ENCODE measurements at places on chromosomes 11 and 22. TPM values are rescaled to one million over a fixed set of nuclear protein-coding genes. Genes with fewer than 3 reads are reported as not detected.

DNA sequence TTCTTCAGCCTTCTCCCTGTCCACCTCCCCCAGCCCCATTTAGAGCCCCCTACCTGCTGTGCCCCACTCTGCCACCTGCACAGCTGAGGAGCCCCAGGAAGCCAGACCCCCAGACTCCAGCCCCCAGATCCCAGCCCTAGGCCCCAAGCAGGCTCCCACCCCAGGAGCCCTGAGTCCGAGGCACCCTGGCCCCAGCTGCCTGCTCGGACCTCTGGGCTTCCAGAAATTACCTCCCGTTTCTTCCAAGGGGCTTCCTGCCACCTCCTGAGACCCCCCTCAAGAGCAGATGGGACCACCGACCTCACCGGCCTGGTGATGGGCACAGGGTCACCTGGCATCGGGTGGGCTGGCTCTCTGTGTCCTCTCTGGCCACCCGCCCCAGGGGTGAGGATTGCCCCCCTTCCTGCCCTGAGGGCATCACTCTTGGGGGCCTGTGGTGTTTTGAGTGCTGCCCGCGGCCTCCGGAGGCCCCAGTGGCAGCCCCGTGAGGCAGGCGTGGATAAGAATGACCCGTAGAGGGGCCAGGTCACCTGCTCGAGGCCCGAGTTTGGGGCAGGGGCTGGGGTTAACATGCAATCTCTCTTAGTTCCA lies 18.3 kb upstream of the TALDO1 start:
- DNase-seq: no peak

DNA sequence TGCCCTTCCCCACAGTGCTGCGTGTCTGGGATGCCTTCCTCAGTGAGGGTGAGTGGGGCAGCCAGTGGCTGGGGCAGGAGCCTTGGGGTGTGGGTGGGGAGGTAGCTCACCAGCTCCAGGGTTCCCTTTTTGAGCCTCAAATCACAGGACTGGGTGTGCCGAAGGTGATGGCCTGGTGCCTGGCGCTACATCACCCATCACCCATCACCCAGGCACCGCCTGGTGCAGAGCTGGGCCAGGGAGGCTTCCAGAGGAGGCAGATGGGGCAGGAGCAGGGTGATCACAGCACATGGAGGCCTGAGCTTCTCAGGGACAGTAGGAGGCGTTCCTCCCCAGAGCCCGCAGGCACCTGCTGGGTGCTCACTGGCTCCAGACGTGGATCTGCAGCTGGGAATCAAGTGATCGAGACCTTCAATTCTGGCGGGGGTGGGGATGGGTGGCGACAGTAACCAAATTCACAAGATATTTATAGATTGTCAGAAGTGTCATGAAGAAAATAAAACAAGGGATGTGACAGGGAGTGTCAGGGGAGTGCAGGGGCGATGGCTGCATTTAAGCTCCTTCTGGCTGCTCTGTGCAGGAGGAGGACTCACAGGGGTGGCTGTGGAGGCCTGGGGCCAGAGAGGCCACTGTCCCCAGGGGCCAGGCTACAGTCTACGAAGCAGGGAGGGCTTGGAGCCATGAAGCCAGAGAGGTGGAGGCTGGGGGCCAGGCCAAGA lies 3.2 kb downstream of the TBC1D10C start:
- DNase-seq: no peak

DNA sequence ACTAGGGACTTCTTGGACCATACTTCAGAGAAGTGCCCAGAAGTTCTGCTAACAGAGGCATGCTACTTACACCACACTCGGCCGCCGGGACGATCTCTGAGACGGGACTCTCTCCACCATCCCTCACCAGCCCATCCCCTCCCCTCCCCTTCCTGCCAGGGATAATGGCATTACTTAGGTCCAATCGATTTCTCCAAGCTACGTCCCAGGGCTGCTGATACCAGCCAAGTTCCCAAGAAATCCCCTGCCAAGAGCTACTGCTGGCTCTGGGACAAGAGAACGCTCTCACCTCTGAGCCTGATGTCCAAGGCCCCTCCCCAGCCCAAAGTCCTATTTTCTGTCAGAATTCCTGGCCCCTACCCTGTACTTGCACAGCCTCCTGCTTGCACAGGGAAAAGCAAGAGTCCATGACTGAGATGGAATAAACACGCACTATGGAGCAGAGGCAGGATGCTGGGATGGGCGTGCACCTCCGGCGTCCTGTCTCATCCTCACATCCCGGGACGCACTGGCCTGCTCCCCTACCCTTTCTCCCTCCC lies 42.7 kb downstream of the GDPD5 start:
- no peak for DNase-seq

GRCh38 chr11:68004551-68005335 lies 846 bp upstream of the UNC93B1 start:
- no peak for DNase-seq

GRCh38 chr11:30489511-30489910 lies 96.6 kb downstream of the MPPED2 start:
- DNase-seq: no peak

- DNase-seq: no peak
These were observed 18.0 kb upstream of the BID start for GRCh38 chr22:17792299-17792698.

- no peak for DNase-seq
These were observed 68.1 kb downstream of the ALX4 start for GRCh38 chr11:44241851-44242250.

GRCh38 chr11:25961539-25961938 lies 370.4 kb upstream of the ANO3 start:
- no peak for DNase-seq

DNA sequence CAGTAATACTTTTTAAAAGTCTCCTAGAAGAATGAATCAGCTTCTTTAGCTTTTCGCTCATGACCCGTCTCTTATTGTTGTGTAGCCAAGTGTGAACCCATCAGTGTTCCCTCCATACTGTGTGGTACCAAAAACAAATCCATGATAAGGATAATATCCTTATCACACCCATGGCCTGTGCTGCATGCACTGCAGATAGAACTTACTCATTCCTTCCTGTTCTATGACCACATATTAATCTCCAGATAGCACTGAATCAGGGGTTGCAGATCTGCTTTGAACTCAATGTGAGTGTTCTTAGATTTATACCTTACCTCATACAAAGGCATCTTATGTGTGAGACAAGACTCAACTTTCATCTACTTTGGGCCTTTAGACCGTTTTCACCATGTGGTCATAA lies 373.4 kb downstream of the JRKL start:
- no peak for DNase-seq

DNA sequence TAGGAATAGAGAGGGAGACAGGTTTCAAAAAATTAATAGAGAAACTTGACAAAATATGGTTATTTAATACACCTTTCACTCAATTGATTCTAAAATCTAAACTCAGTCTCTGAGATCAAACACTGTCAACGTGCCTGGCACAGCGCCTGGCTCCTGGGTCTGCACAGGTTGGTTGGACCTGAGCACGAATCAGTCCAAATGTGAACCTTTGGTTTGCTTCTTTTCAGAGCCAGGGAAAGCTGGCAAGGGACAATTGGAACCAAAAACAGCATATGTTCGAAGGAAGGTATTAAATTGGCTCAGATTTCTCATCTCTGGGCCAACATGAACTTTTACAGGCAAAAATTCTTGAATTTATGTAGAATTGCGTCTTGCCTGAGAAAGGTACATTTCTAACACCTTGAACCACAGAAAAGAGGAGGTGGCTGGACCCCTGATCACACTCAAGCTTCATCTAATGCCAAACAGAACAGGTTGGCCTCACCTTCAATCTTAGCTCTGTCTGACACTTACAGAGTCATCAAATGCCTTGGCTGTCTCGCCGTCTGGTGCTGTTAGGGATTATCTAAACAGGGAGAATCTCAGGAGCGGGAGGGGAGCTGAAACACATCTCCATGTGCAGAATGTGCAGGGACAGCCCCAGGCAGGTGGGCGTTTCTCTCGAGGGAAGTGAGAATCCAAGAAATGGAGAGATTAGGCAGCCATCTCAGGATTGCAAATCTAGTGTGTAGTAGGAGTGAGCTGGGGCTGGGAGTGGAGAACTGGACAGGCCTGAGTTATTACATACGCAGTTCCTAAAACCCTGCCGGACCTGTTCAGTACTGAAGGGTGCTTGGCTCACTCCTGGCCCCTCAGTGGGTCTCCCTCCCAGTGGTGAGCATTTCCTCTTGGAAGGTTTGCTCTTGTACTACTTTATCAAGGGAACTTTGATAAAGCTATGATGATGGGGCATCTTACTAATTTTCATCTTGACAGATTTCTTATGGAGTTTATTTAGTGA lies 442.2 kb upstream of the B3GAT1 start:
- no peak for DNase-seq

GRCh38 chr11:124646148-124646547 lies 23.5 kb downstream of the TBRG1 start:
- no peak for DNase-seq

DNA sequence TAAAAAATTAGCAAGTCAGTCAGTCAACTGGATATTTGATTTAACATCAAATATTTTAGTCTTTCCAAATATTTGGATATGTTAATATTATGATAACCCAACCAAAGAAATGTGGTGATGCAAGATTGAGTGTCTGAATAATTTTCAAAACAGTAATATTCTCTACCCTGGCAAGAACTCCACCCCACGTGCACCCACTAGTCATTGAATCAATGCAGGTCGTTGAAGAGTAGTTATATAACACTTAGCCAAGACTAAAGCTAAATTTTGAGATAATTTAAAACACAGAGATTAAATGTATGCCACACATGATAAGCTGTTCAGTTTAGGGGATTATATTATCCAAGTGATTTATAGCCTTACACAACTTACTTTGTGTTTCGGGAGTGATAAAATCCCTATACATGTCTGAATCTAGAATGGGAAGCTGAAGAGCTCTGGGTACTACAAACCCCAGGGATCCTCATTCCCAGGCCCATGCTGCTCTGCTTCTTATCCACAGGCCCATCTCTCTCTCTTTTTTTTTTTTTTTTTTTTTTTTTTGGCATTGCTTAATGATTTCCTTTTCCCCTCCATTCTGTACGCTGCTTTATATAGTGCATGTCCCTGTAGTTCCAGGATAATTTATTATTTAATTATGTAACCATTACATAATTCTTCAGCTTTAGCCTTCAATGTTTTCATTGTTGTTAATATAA lies 392.9 kb downstream of the NTM start:
- DNase-seq: no peak

- no peak for DNase-seq
These were observed 37.1 kb upstream of the TLCD5 start for GRCh38 chr11:120288021-120288420.

DNA sequence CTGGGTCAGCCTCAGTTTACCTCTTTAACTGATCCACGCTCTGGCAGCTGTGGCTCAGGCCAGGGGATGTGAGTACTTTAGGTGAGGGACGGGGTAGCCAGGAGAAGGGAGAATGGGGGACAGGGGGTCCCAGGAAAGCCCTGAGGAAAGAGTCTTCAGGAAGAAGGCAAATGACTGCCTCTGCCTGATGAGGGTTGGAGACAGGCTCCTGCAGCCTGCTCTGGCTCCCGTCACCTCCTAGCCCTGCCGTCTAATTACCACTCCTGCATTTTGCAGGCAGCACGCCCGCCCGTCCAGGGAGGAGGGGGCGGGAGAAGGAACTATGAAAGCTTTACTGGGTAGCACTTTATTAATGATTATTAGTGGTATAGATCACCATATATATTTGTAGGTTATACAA lies 116.6 kb downstream of the CEP164 start:
- DNase-seq: no peak

GRCh38 chr11:68312780-68313573 lies 586 bp downstream of the LRP5 start:
- no peak for DNase-seq

GRCh38 chr11:69560141-69560790 lies 78.8 kb downstream of the LINC01488 start:
- no peak for DNase-seq

GRCh38 chr11:59427068-59427382 lies 812 bp upstream of the OR5A2 start:
- no peak for DNase-seq

DNA sequence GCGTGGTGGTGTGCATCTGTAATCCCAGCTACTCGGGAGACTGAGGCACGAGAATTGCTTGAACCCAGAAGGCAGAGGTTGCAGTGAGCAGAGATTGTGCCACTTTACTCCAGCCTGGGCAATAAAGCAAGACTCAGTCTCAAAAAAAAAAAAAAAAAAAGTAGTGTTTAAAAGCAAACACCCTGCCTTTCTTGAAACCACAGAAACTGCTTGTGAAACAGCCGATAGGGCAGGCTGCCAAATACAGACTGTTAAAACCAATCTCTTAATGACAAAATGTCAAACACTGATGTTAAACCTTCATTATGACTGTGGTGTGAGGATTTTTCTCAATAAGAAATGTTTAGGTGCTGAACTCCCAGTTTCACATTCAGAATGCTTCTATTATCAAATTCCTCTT lies 27.3 kb downstream of the MARK2 start:
- no peak for DNase-seq

GRCh38 chr11:35419184-35419829 lies at the start of gene SLC1A2:
Gene SLC1A2 (minus strand): TSS chr11:35419558. CDS start chr11:35418966, 592 bp downstream.
- no peak for DNase-seq

Gene RASSF10
- total RNA-seq: 1.5 TPM

Gene HPX
- total RNA-seq: 0.80 TPM

Gene DCUN1D5
- total RNA-seq: 95.8 TPM

Gene ALX4
- total RNA-seq: not detected

Gene ZPR1
- total RNA-seq: 70.5 TPM

Gene TSSK2
- not detected for total RNA-seq

Gene SLC22A9
- total RNA-seq: not detected

Gene CRYBB3
- 0.58 TPM for total RNA-seq

Gene IL10RA
- total RNA-seq: 0.31 TPM

Gene USP2
- 8.5 TPM for total RNA-seq

Gene PGA5
- total RNA-seq: 0.67 TPM

Gene OR56A1
- 0.09 TPM for total RNA-seq

Gene WNT7B
- total RNA-seq: 0.24 TPM

Gene GAL
- total RNA-seq: 234 TPM

Gene OAF
- 1.3 TPM for total RNA-seq

Gene FJX1
- total RNA-seq: 14.2 TPM

Gene OR4A16
- not detected for total RNA-seq

Gene NRIP3
- 7.8 TPM for total RNA-seq

Gene DGCR6
- total RNA-seq: 0.82 TPM

Data from H1 (cell line).